Hepatocyte (in vitro differentiated cells): ENCODE measurements at places on chromosomes 5 and 9.

- no peak for DNase-seq
Measured at GRCh38 chr9:21679432-21679831, 123.0 kb upstream of the MTAP start.

DNA sequence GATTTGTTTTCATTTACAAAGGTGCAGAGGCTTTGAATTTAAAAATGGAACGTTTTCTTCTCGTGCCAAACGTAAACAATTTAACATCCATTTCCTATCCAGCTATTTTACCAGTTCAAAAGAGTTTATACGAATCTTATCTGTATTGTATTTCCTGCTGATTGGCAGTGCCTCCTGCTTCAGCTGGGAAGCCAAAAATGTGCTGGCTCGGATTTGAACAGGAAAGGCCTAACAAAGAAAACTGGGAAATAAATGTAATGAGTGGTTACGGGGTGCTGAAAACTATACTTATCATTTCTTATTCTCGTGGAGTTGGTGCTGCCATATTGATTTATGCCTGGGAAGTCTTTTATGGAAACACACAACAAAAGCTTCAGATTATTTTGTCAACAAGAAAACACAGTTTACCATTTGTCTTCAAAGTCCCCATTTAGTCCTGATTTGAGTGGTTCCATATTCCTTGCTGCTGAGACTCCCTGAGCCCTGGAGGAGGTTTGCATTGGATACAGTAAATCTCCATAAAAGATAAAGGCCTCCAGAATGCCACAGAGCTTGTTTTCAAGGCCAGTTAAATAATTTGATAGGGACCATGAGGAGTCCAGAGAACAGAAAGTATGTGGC lies 507.4 kb downstream of the RASEF start:
- DNase-seq, result no peak

DNA sequence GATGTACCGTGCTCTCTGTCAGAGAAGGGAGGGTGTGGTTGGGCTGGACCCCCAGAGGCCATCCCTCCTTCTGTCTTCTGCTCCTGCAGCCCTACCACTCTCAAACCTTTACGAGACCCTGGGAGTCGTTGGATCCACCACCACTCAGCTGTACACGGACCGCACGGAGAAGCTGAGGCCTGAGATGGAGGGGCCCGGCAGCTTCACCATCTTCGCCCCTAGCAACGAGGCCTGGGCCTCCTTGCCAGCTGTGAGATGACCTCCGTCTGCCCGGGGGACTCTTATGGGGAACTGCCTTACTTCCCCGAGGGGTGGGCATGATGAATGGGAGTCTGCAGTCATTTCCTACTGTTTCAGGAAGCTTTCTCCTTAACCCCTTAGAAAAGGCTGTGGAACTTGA lies 17.5 kb downstream of the TGFBI start:
- DNase-seq, result no peak

- no peak for DNase-seq
Measured at GRCh38 chr9:124137009-124137943, 120.5 kb upstream of the NEK6 start.

- DNase-seq, result no peak
Measured at GRCh38 chr5:159412284-159413046, 82.2 kb upstream of the IL12B start.

DNA sequence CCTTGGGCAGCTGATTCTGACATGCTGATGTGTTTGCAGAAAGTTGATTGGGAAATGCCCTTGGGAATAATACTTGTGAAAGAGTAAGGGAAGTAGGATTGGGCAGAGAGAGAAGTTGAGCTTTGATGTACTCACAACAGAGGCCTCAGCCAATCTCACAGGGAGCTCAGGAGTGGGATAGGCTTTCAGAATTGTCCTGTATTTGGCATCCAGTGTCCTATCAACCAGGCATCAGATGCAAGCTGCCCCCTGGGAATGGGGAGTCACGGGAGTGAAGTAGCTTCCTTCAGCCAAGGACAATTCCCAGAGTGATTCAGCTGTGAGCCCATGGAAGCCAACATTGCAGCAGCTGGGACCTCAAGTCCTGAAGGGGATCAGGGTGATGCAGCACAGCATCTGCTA lies 39.6 kb downstream of the DMAC1 start:
- DNase-seq, result peak; percentile 6

DNA sequence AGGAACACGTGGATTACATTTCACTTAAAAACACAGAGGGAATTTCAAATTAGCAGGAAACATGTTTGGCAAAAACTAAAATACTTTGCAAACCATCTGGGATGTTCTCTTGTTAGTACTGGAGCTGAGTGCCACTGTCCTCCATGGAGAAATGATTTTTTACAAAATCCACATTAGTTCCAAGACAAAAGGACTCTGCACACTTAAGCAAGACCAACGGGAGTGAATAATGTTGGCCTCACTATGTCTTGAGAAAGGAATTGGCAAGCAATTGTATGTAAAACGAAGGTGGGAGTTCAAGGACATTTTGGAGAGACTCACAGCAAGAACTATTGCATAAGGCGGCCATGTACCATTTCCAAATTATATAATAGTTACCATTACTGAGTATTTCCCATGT lies 547.5 kb downstream of the EBF1 start:
- DNase-seq, result no peak

GRCh38 chr9:109253241-109253636 lies 67.6 kb downstream of the EPB41L4B start:
- DNase-seq, result no peak

DNA sequence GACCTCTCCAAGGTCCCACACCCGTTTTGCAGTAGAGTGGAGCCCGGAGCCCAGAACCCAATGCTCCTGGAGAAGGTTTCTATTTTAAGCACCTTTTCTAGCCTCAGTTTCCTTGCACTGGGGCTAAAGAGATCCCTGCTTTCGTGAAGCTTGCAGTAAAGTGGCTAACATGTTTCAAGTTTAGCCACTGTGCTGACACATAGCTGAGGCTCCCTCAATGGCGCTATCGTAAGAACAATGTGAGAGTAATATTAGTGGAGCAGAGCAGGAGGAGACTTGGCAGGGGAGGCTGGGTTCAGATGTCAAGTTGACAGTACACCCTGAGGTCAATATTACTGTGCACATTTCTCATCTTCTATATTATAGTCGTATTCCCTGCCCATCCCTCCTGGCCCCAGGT lies 7.9 kb downstream of the CTXN3 start:
- no peak for DNase-seq

- DNase-seq, result peak; percentile 91
Measured at GRCh38 chr5:32489791-32490562, 45.4 kb upstream of the ZFR start.

DNA sequence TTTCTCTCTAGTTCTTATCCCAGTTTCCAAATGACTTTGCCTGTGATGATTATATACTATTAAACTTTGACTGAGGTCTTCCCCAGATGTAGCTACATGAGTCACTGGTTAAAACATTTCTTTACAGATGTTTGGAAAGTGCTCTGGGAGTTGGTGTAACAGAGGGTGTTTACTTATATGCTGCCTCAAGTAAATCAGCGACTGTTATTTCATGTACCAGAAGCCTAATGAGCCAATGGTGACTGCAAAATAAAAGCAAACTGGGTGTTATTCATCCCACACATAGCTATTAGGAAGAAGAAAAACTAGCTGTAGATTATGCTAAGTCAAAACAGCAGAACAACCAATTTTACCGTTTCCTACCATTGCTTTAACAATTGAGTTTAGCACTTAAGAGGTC lies 929.7 kb upstream of the SEMA6A start:
- no peak for DNase-seq

GRCh38 chr5:119400245-119400644 lies 44.4 kb downstream of the TNFAIP8 start:
- peak; percentile 68 for DNase-seq
